Left lung (tissue), 14 donors: ENCODE measurements at places on chromosomes 5 and 9. TPM values are rescaled to one million over a fixed set of nuclear protein-coding genes. Genes with fewer than 3 reads are reported as not detected.

Gene MEIKIN
- 0.85 TPM for total RNA-seq

Gene NUTM2G
- total RNA-seq = not detected

DNA sequence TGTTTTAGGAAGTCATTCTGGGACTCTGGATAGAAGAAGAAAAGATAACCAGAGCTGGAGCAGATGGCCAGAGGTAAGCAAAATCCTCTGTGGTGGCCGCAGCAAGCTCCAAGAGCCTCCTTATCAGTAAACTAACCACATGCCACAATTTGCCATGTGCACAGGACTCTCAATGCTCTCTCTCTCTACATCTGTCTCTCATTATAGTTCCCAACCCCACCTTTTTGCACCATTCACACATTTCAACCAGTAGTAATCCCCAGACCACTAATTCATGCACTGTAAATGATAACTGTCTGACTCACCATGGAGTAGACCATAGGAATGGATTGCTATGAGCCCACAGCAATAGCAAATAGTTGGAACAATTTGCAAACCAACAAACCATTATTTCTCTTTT, 526.1 kb downstream of the TLR4 start:
- no peak overlapping the region for H3K4me3 ChIP-seq
- H3K27me3 ChIP-seq = no peaks in the 10 kb centered on the region
- no peaks in the 10 kb centered on the region for H3K36me3 ChIP-seq
- DNase-seq = no peak

GRCh38 chr5:174187481-174187880, 142.0 kb downstream of the NSG2 start:
- no peaks in the 10 kb centered on the region for H3K4me1 ChIP-seq
- no peaks in the 10 kb centered on the region for H3K27me3 ChIP-seq
- no peak overlapping the region for H3K27ac ChIP-seq
- H3K36me3 ChIP-seq = no peaks in the 10 kb centered on the region
- DNase-seq = no peak
- no peak overlapping the region for H3K4me3 ChIP-seq

DNA sequence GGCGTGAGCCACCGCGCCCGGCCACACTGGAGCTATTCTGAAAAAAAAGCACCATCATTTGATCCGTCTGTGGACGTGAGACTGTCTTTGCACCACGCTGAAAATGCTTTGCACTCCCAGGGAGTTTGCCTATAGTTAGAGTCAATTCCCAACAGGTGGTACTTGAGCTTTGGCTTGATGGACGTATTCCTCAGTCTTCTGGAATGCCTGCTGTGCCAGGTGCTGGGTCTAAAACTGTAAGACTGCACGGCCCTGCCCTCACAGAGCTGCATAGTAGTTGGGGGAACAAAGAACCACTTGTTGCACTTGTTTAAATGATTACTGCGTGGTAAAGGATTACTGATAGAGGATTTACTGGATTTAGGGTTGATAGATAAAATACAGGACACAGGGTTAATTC, 3.4 kb upstream of the CCNO start:
- no peaks in the 10 kb centered on the region for H3K36me3 ChIP-seq
- no peak for DNase-seq
- H3K27me3 ChIP-seq = peaks cover 87% of the 10 kb centered on the region
- H3K4me1 ChIP-seq = peaks cover 27% of the 10 kb centered on the region
- H3K4me3 ChIP-seq = no peak overlapping the region

DNA sequence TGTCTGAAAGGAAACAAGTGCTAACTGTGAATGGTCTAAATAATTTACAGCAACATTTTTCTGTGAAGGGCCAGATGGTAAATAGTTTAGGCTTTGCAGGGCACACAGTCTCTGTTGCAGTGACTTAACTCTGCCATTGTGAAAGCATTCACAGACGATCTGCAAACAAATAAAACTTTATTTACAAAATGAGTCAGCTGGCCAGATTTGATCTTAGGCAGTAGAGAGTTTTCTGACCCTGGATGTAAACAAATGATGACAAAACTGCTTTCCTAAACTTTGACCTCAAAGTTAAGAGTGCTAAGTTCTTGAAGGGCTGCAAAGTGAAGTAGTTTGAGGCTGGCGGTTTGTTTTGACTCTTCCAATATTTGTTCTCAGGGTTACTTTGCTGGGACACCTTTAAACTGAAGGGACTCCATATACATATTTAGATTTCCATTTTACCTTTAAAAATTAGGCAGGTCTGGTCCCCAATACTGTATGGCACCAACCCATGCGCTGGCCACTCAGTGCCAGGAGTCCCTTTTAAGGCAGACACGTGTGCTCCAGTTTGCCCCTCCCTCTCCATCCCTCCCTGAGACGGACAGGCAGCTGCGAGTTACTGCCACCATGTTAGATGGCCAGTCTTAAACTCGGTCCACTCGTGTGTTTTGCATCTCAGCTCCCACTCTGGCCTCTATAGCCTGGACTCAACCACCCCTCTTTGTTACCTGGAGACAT, 4.0 kb upstream of the ADAMTS16 start:
- no peaks in the 10 kb centered on the region for H3K4me1 ChIP-seq
- H3K36me3 ChIP-seq = no peaks in the 10 kb centered on the region
- H3K27me3 ChIP-seq = peaks cover 20% of the 10 kb centered on the region

GRCh38 chr5:137743031-137743640, 7.2 kb upstream of the KLHL3 start:
- H3K27me3 ChIP-seq = no peaks in the 10 kb centered on the region
- no peak overlapping the region for H3K4me3 ChIP-seq
- no peak overlapping the region for H3K27ac ChIP-seq
- no peaks in the 10 kb centered on the region for H3K4me1 ChIP-seq

GRCh38 chr5:133967124-133967523, 1.3 kb downstream of the C5orf15 start:
- DNase-seq = no peak
- H3K27me3 ChIP-seq = no peaks in the 10 kb centered on the region
- H3K36me3 ChIP-seq = peaks cover 13% of the 10 kb centered on the region
